ENCODE measurements at places on chromosomes 6 and 20.

- DNase-seq: no peak
These were observed 8.9 kb downstream of the PTPRK start for GRCh38 chr6:128511506-128511905.

DNA sequence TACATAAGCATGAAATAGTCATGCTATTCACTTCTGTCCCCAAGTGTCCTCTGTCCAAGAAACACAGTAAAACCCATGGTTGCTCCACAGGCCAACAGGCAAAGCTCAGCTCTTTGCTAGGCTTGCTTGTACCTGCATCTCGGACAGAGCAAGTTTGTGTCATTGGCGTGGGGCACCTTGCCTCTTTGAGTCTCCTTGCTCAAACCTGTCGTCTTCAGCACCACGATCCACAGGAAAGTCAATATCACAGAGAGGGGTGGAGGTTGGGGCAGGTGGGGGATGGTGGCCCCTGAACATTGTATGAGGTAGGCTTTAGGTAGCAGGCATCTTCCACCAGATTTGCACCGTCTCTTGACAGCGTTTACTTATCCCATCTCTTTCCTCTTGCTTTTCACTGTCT lies 4.1 kb upstream of the TMEM14B start:
- DNase-seq: no peak

DNA sequence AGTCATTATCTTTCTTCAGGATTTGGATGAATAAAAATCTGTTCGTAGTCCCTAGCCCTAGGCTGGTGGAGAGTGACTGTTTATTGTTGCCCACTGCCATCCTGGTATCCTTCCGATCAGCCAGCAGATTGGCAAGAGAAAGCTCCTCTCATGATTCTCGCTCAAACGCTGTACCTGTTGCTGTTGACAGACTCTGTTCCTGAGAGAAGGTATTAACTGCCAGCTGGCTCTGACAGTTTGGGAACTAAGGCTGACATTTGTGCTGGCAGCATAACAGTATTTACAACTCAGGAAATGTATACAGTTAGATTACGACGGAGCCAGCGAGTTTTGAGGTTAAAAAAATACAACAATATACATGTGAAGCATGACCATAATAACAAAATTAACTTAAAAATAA lies 674.5 kb downstream of the PRKN start:
- no peak for DNase-seq

DNA sequence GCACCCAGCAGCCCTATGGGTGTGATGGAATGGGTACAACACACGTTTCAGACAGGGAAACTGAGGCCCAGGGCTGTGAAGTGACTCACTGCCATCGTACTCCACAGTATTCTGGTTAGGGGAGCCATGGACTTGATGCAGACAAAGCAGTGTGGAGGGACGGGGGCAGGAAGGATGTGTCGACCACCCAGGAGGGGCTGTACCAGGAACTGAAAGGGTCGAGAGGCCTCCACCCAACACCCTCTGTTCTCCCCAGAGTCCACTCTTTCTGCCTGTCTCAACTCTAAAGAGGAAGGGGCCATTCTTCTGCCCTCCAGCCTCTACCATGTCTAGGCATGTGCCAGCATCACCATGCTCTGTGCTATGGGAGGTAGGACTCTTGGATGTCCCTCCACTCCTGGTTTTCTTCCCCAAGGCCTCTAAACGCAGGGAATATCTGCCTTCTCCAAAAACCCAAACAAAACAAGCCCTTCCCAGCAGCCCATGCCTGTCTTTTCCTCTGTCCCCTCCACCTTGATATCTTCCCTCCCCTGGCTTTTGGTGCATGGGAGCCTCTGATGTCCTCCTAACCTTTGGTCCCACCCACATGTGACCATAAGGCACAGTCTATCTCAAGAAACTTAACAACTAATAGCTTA lies 7.4 kb downstream of the SLC22A1 start:
- DNase-seq: no peak

- DNase-seq: no peak
These were observed 435 bp downstream of the CENPB start for GRCh38 chr20:3786126-3786484.

- no peak for DNase-seq
These were observed 1015.1 kb downstream of the EPHA7 start for GRCh38 chr6:92404281-92404680.

DNA sequence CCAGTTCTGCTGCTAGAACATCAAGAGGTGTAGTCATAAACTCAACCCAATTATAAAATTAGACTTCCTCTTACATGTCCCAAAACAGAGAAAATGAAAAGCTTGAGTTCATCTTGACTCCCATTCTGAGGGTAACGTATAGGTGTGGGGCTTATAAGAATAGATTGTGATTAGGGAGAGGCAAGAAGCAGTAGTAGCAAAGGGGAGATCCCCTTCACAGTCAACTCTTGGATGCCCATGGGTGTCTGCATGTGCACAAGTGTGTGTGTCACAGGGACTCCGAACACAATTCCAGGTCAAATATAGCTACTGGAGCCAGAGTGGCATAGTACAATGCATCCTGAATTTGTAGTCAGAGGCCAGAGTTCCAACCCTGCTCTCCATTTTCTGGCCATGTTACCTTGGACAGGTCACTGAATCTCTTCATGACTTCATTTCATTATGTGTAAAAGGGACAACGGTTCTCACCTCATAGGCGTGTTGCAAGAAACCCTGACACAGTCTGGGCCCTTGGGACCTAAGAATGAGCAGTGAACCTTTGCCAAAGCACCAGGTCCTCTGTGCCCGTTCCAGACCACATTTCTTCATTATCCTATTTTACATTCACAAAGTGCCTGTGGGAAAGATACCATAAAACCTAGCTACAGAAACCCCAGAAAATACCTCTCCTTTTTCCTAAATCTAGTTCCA lies 11.8 kb downstream of the GSTA4 start:
- no peak for DNase-seq

DNA sequence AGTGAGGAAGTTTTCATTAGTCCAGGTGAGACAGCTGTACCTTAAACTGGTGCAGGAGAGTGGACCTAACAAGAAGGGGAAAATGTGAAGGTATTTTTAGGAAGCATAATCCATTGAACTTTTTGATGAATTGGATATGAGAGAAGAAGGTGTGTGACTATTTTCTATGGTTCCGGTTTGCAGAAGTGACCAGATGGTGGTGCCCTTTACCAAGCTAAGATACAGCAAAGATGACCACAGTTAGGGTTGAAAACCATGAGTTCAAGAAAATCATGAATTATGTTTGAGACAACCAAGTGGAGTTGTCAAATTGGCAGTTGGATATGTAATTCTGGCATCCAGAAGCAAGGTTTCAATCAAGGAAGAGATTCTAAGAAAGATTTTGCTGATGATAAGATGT lies 61.9 kb upstream of the NRSN1 start:
- no peak for DNase-seq

GRCh38 chr20:10449270-10449669 lies 14.2 kb downstream of the SLX4IP start:
- DNase-seq: no peak

- DNase-seq: no peak
These were observed 24.4 kb downstream of the SLC22A23 start for GRCh38 chr6:3432416-3432815.

GRCh38 chr6:52377538-52378221 lies 15.7 kb downstream of the PAQR8 start:
- DNase-seq: no peak

- no peak for DNase-seq
These were observed 202.5 kb upstream of the MAN1A1 start for GRCh38 chr6:119552021-119552420.

DNA sequence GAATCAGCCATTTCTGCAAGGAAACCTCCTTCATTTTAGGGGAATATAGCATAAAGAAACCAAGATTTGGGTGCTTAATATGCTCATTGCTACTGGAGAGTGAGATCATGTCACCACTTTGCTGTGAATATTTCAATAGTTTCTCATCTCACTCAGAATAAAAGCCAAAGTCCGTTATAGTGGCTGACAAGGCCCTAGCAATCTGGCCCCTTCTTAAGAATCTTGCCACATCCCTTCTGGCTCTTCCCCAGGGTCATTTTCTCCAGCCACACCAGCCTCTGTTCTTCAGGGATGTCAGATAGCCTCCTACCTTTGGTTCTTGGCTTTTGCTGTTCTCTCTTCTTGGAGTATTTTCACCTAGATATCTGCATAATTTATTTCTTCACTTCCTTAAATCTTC lies 24.8 kb upstream of the MLIP start:
- DNase-seq: no peak

GRCh38 chr20:37944456-37944981 lies 41.6 kb downstream of the VSTM2L start:
- DNase-seq: peak; percentile 50

DNA sequence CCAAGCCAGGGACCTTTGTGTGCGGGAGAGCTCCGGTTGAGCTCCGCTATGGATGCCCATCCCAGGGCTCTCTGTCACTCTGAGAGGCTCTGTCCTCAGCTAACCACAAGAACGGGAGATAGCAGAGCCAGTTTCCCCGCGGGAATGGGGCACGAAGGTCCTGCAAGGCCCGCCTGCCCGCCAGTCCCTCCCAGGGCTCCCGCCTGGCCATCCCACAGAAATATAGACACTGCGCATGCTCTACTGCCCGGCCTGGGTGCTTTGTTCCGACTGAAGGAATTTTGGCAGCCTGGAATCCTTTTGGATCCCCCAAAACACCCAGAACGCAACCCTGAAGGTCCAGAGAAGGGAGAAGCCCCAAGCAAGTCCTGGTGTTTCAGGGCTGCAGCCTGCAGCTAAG lies 8.6 kb upstream of the DEFB110 start:
- DNase-seq: no peak

DNA sequence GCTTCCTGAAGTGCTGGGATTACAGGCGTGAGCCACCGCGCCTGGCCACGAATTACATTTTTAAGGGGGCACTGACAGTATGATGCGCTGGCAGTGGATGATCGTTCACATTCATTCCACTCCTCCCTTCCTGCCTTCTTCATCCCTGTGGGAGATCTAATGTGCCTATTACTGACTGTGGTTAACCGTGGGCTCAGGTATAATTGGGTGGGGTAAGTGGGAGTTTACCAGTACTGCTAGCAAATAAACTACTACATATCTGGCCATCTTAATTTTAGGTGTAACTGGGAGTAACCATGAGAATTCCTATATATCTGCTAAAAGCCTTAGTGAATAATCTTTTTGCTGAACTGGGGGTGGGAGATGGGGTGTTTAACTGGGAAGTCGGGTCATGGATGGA lies 6.5 kb upstream of the BLOC1S5 start:
- no peak for DNase-seq

DNA sequence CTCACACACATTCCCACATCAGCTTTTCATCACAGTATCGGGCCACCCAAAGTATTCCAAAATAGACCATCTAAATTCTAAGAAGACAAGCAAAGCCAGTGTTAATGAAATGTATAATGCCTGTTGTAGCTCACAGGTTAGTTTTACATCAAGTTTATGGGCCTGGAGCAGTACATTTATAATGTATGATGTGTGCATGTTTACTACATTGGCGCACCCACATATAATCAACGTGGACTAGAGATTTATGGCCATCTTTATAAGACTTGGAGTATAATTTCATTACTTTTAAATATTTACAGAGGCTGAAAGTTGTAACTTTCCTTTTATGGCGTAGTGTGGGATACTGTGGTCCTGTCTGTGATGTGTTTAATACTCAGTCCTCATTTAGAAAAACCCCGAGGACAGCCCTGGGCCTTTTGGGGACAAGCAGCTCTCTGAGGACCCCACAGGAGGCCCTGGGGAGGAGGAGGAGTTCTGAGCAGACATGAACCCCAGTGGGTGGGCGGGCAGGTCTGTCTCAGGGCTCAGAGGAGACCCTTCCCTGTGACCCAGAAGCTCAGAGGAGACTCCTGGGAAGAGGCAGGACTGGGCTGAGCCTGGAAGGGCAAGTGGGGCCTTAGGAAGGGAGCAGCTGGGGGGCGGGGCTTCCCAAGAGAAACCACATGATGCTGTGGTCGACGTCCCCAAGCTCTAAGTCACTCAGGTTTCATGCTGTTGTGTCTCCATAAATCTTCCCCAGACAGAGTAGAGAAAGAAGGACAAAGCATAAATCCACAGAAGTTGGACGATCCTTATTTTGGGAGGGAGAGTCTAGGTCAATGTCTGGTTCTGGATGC lies 232.1 kb downstream of the PREX1 start:
- DNase-seq: no peak

GRCh38 chr6:162099685-162100084 lies 627.9 kb downstream of the PRKN start:
- no peak for DNase-seq

DNA sequence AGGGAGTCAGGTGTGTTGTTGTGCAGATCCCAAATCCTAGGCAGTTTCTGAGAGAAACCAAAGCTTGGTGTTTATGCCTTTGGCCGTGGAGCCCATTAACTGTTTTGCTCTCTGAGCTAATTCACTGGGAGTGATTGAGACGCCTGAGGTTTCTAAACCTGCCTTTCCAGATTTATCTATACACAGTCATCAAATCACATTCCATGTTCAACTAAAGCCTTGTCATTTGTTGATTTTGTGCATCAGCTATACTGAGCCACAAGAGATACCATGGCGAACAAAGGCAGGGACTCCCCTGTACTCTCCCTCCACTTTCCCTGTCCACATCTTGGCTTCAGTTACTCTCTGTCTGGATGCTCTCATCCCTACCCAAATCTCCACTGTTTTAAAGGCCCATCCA lies 229.7 kb upstream of the PMEPA1 start:
- DNase-seq: no peak

- no peak for DNase-seq
These were observed 435.0 kb downstream of the HAO1 start for GRCh38 chr20:7505152-7505834.

DNA sequence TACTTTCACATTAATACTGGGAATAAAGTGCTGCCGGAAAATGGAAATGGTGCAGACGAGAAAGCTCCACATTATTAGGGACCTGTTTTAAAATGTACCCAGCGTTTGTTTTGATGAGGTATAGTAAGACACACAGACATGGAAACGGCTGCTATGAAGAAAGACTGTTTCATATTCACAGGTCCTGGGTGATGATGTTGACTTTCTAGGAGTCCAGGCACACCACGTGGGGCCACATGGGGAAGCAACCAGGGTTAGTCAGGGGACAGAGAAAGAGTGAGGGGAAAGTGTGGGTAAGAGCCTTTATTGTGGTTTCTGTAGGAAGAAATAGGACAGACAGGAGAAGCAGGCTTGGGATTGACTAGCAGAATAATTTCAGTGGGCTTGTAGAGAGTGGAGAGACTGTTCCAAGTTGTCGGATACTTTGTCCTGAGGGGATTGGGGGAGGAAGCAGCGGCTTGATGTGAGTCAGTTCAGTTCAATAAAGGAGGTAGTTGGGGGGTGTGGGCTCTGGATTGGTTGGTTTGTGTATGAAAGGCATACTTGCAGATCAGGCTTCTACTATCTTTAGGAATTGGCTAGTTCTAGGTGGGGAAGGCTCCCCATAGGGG lies 112.0 kb upstream of the MCHR2 start:
- DNase-seq: no peak

DNA sequence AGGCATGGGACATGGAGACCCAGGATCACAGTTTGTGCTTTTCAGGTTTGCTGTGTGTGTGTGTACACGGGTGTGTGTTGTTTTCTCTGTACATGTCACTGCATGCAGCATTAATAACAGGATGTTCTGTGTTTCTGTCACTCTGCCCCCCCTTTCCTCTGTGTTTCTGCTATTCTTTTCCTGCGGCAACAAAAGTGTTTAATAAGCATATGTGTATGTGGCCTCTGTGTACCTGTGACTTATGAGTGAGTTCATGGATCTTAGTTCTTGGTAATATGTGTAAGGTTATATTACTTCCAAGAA lies 9.8 kb downstream of the SYNGAP1 start:
- no peak for DNase-seq

All from left forelimb (tissue), 1 donor.